ENCODE measurements at places on chromosomes 7 and 10. TPM values are rescaled to one million over a fixed set of nuclear protein-coding genes. Genes with fewer than 3 reads are reported as not detected.

DNA sequence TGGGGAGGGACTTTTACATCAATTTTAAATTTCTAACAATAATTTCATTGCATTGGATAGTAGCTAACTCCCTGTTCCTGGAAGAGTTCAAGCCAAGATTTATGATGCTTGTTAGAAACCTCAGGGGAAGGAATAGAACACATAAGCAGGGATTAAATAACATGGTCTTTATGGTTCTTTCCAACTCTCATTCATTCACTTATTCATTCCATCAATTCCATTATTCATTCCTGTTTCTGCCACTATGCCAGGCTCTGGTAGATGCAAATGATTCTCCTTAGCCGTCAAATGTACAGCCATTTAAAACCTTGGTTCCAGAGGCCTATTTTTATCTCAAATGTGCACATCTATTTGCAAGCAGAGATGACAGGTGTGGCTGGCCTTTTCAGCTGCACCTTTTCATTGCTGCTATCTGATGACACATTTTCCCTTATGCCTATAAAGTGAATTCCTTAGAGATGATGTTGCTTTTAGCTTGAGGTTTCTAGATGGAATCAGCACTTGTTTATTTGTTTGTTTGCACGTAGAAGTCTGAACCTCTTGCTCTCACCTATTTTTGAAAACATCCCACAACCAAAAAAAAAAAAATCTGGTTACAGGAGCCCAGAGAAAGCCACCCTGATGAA lies 205.7 kb upstream of the IGFBP3 start:
- H3K27me3 ChIP-seq, result no peaks in the 10 kb centered on the region
- H3K4me3 ChIP-seq, result no peak overlapping the region
- H3K36me3 ChIP-seq, result no peaks in the 10 kb centered on the region

- H3K4me1 ChIP-seq, result no peaks in the 10 kb centered on the region
- H3K27me3 ChIP-seq, result no peaks in the 10 kb centered on the region
- no peaks in the 10 kb centered on the region for H3K36me3 ChIP-seq
Observed at GRCh38 chr10:7817984-7818294, 366 bp upstream of the TAF3 start.

- no peak overlapping the region for H3K4me3 ChIP-seq
- no peaks in the 10 kb centered on the region for H3K36me3 ChIP-seq
- H3K27me3 ChIP-seq, result no peaks in the 10 kb centered on the region
- no peak for DNase-seq
Observed at GRCh38 chr7:30474893-30475292, 3.7 kb downstream of the NOD1 start.

DNA sequence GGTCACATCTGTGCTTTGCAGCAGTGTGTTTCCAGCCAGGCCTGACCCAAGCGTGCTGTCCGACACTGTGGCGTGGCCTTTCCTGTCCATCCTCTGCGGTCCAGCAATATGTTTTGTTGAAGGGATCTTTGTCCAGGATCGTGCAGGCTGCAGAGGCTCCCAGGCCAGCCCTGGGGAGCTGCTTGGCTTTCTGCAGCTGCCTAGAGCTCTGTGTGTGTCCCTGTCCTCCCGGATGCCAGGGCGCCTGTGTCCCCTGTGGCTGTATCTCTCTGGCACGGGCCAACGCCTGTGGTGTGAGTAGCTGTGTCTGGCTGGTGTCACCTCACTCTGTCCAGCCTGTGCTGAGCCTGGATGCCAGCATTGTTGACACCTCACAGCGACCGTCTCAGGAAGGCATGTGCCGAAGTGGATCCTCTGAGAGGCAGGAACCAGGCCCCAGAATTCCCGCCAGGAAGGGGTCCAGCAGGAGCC lies 94.5 kb downstream of the INPP5A start:
- peak overlapping the region; percentile 93 for H3K27ac ChIP-seq
- no peaks in the 10 kb centered on the region for H3K36me3 ChIP-seq
- no peak overlapping the region for H3K4me3 ChIP-seq
- peak; percentile 74 for DNase-seq
- H3K27me3 ChIP-seq, result no peaks in the 10 kb centered on the region
- no peaks in the 10 kb centered on the region for H3K4me1 ChIP-seq

GRCh38 chr10:23202779-23203178 lies 10.7 kb downstream of the PTF1A start:
- H3K27me3 ChIP-seq, result no peaks in the 10 kb centered on the region
- no peaks in the 10 kb centered on the region for H3K36me3 ChIP-seq
- H3K4me1 ChIP-seq, result no peaks in the 10 kb centered on the region
- no peak for DNase-seq

GRCh38 chr10:92111336-92111939 lies 179.4 kb downstream of the CPEB3 start:
- no peak overlapping the region for H3K4me3 ChIP-seq
- H3K27ac ChIP-seq, result no peak overlapping the region
- peaks cover 21% of the 10 kb centered on the region for H3K4me1 ChIP-seq
- no peak for DNase-seq

DNA sequence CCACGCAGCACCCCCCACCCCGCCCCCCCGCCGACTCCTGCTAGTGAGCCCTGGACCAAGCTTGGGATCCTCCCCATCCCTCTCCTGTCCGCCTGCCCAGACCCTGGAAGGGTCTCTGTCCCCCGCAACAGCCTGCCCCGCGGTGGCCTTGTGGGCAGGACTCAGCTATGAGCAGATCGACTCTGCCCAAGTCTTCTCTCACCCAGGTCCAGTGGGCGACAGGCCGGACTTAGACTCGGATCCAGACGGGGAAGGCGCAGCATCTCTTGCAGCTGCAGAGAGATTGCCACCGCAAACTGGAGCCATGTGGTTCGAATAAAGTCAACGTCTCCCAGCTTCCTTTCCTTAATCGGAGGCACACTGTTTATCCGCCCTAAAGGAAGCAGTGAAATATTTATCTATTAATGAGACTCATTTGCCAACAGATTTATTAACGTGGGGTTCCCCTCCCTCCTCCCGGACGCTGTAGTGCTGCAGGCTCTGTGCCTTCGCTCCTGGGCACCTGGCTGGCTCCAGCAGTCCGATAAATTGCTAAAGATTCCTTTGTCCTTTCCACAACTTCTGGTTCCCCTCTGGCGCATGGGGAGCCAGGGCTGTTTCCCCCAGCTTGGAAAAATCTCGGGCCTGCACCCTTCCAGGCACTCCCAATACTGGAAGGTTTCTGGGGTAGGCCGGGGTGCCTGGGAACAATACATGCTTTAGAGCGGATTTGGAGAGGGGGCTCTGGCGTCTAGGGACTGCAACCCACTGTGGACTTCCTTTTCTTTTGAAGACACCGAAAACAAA lies 634 bp upstream of the HOXA7 start:
- no peaks in the 10 kb centered on the region for H3K27me3 ChIP-seq
- peak overlapping the region; percentile 14 for H3K4me3 ChIP-seq
- H3K36me3 ChIP-seq, result no peaks in the 10 kb centered on the region
- H3K4me1 ChIP-seq, result peaks cover 2% of the 10 kb centered on the region
- no peak overlapping the region for H3K27ac ChIP-seq
- DNase-seq, result no peak

DNA sequence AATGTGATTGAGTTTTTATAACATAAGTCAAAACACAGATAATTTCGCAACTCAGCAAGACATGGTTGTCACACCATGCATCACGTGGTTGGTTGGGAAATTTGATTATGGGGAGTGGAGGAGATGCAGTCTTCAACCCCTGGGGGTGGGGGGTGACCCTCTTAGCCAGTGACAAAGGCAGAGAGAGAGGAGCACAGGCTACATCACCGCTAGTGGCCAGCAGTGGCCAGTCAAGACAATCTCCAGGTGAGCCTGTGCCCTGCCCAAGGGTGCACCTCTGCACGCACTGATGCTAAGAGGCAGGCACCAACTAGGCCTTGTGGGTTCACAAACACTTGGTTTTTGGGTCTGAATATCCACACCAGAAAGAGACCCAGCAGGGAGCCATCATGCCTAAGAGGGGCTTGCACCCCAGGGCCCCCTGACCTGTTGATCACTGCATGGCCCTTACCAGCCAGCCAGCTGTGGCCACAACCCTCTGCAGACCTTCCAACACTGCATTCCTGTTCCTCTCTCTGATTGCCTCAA lies 244.4 kb downstream of the FANK1 start:
- no peaks in the 10 kb centered on the region for H3K4me1 ChIP-seq
- no peaks in the 10 kb centered on the region for H3K36me3 ChIP-seq
- no peak overlapping the region for H3K4me3 ChIP-seq
- no peak for DNase-seq

- H3K36me3 ChIP-seq, result no peaks in the 10 kb centered on the region
- H3K4me1 ChIP-seq, result no peaks in the 10 kb centered on the region
- no peaks in the 10 kb centered on the region for H3K27me3 ChIP-seq
Observed at GRCh38 chr7:156119771-156120170, 307.5 kb upstream of the SHH start.

DNA sequence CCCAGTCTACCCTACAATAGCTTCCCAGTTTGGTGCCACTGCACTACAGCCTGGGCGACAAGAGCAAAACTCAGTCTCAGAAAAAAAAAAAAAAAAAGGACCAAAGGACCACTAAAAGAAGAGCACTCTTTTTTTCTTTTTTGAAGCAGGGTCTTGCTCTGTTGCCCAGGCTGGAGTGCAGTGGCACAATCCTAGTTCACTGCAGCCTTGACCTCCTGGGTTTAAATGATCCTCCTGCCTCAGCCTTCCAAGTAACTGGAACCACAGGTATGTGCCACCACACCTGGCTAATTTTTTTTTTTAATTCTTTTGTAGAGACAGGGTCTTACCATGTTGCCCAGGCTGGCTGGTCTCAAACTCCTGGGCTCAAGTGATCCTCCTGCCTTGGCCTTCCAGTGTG lies 14.0 kb downstream of the PLAU start:
- H3K27ac ChIP-seq, result no peak overlapping the region
- H3K36me3 ChIP-seq, result no peaks in the 10 kb centered on the region
- H3K27me3 ChIP-seq, result no peaks in the 10 kb centered on the region
- H3K4me3 ChIP-seq, result no peak overlapping the region
- no peak for DNase-seq

GRCh38 chr10:22655312-22655981 lies 58.9 kb downstream of the PIP4K2A start:
- no peak overlapping the region for H3K4me3 ChIP-seq
- H3K27ac ChIP-seq, result no peak overlapping the region
- no peak for DNase-seq
- H3K36me3 ChIP-seq, result no peaks in the 10 kb centered on the region
- H3K27me3 ChIP-seq, result no peaks in the 10 kb centered on the region

- H3K27me3 ChIP-seq, result no peaks in the 10 kb centered on the region
- H3K4me3 ChIP-seq, result no peak overlapping the region
- DNase-seq, result no peak
- no peaks in the 10 kb centered on the region for H3K4me1 ChIP-seq
- H3K36me3 ChIP-seq, result no peaks in the 10 kb centered on the region
Observed at GRCh38 chr7:104903044-104903443, 111.0 kb upstream of the KMT2E start.

DNA sequence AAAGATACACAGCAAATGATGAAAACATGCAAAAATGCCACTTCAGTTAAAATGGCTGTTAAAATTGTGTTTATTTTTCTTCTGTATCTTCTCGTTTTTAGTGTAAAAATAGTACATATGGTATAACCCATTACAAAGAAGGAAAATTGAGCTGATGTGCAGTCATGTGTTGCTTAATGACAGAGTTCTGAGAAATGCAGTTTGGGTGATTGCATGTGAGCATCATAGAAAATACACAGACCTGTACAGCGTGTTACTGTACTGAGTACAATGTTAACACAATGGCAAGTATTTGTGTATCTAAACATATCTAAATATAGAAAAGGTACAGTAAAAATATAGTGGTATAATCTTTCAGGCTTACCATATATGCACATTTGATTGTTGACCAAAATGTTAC lies 7.3 kb downstream of the DMTF1 start:
- H3K4me1 ChIP-seq, result peaks cover 6% of the 10 kb centered on the region
- H3K4me3 ChIP-seq, result no peak overlapping the region
- H3K27me3 ChIP-seq, result no peaks in the 10 kb centered on the region
- no peak overlapping the region for H3K27ac ChIP-seq
- no peaks in the 10 kb centered on the region for H3K36me3 ChIP-seq

- no peaks in the 10 kb centered on the region for H3K4me1 ChIP-seq
- no peak for DNase-seq
- no peak overlapping the region for H3K27ac ChIP-seq
Observed at GRCh38 chr7:17333221-17333620, 34.8 kb downstream of the AHR start.

DNA sequence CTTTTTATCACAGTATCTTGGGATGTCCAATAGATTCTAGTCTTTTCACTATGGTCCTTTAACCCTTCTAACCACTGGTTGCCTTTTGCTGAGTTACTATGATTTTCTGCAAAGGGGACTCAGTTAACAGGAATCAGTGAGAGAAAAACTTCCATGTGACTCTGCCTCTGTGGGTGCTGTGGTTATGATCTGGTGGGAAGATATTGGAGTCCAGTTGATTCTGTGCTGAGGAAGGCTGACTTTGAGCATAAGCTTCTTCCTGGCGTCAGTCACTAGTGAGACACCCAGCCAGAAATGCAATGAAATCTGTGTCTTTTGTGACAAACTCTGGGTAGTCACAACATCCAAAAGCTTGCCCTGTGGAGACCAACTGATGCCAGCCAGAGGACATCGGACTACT lies 648.0 kb downstream of the SUGCT start:
- H3K27ac ChIP-seq, result peak overlapping the region; percentile 17
- H3K4me1 ChIP-seq, result peaks cover 3% of the 10 kb centered on the region
- DNase-seq, result no peak
- no peaks in the 10 kb centered on the region for H3K36me3 ChIP-seq
- no peaks in the 10 kb centered on the region for H3K27me3 ChIP-seq
- no peak overlapping the region for H3K4me3 ChIP-seq

DNA sequence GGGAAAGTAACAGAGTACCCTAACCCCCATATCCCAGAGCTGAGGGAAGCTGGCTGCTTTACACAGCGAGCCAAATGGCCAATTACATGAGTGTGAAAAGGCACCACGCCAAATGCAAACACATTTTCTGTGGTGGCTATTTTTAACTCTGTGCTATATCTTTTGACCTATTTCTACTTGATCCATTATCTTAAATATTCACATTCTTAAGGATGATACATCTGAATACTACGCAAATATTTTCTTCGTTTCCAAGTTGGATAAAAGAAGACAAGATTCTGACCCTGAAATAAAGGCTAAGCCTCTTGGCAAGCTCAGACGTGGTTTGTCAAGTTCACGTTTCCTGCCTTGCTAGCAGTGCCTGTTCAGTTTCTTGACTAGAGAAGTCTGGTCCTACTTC lies 146.7 kb upstream of the TMEM196 start:
- no peaks in the 10 kb centered on the region for H3K36me3 ChIP-seq
- H3K27me3 ChIP-seq, result no peaks in the 10 kb centered on the region
- DNase-seq, result no peak
- no peak overlapping the region for H3K27ac ChIP-seq

The ELN gene
- 836 TPM for total RNA-seq

The MRPS33 gene
- 23.4 TPM for total RNA-seq

The SHTN1 gene
- total RNA-seq, result 26.1 TPM

The MEOX2 gene
- total RNA-seq, result 14.4 TPM

The OR6B1 gene
- not detected for total RNA-seq

The VIM gene
- total RNA-seq, result 3,936 TPM

The MAD1L1 gene
- 35.8 TPM for total RNA-seq

The PLXDC2 gene
- total RNA-seq, result 155 TPM

The DYNC1I1 gene
- 11.0 TPM for total RNA-seq

The ASIC3 gene
- total RNA-seq, result 2.9 TPM

All from aorta (tissue), 5 donors.